ENCODE measurements at places on chromosomes 4 and X. TPM values are rescaled to one million over a fixed set of nuclear protein-coding genes. Genes with fewer than 3 reads are reported as not detected.

GRCh38 chr4:25233194-25233593 lies 639 bp upstream of the PI4K2B start:
- DNase-seq: no peak

- no peak for DNase-seq
Measured at GRCh38 chrX:9171841-9172463, 138.0 kb upstream of the FAM9B start.

DNA sequence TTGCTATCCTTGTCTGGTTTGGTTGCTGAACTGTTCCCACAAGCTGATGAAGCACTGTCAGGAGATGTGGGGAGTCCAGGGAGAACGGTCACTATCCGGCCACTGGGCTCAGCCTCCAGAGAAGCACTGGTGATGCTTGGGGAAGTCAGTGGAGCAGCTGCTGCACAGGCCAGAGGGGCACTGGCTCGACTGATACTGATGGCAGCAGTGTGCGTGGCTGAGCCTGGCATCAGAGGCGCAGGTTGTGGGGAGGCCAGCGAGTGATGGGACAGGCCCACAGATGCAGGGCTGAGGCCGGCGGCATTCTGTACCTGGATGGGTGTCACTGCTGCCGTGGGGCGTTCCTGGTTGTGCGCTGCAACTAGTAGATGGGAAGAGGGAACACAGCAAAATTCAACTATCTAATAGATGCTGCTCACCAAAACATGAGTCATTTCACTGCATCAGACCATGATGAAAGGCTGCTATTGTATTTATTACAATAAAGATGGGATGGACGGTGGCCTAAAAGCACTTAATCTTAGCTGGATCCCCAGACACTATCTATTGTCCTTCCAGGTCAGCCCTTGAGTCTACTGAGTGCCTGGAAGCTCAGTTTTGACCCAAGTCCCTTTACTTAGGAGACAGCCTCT lies 106.3 kb upstream of the CBR4 start:
- no peak for DNase-seq

GRCh38 chrX:20442597-20442996 lies 175.9 kb upstream of the RPS6KA3 start:
- no peak for DNase-seq

- DNase-seq: no peak
Measured at GRCh38 chr4:28221536-28221935, 1360.9 kb downstream of the STIM2 start.

NOX1 gene
- total RNA-seq: not detected

SOX3 gene
- 0.10 TPM for total RNA-seq

CLNK gene
- not detected for total RNA-seq

NKX3-2 gene
- not detected for total RNA-seq

Data from upper lobe of left lung (tissue), 6 donors.